ENCODE measurements at places on chromosomes 7 and 10. TPM values are rescaled to one million over a fixed set of nuclear protein-coding genes. Genes with fewer than 3 reads are reported as not detected.

- H3K4me1 ChIP-seq: peaks cover 18% of the 10 kb centered on the region
- no peak overlapping the region for H3K27ac ChIP-seq
- no peaks in the 10 kb centered on the region for H3K27me3 ChIP-seq
- H3K4me3 ChIP-seq: no peak overlapping the region
Observed at GRCh38 chr7:92747041-92747835, 89.1 kb downstream of the CDK6 start.

DNA sequence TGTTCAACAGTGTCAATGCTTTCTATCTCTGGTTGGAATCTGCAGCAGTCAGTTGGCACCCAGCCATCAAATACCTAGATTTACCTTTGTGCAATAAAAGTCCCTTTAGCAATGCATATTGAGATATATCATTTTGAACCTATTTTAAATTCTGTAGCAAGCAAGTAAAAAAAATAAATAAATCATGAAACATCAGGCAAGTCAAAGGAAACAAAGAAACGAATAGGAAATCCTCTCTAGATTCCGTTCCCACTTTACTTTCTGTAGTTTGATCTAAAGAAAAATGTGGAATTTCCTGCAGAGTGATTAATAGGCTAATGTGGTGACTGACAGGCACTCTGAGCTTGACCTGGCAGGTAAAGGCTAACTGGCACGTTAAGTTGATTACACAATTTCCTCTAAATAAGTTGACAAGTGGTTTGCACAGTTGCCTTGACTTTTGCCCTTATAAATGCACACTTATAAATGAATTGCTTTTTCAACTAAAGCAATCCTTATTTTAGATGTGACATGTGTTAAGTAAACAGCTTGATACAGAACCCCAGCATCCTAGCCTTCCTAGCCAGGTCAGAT, 208.1 kb upstream of the TCF7L2 start:
- H3K36me3 ChIP-seq: no peaks in the 10 kb centered on the region
- no peak for DNase-seq
- H3K4me1 ChIP-seq: peaks cover 82% of the 10 kb centered on the region
- peak overlapping the region; percentile 50 for H3K4me3 ChIP-seq

DNA sequence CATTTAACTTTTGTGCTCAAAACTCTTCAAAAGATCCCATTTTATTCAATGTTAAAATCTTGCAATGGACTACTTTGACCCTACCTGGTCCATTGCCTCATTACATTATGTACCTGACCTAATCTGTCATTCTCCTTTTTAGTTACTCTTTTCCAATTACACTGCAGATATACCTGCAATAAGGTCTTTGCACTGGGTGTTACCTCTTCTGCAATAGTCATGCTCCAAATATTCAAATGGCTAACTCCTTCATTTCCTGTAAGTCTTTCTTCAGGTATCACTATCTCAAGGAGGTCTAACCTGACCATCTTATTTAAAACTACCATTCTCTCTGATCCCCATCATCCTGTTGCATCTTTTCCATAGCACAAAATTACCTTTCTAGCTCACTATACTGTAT, 22.3 kb downstream of the SLC13A1 start:
- no peaks in the 10 kb centered on the region for H3K27me3 ChIP-seq
- H3K4me1 ChIP-seq: peaks cover 2% of the 10 kb centered on the region
- DNase-seq: no peak
- no peak overlapping the region for H3K4me3 ChIP-seq

GRCh38 chr7:147605323-147605722, 985.2 kb upstream of the C7orf33 start:
- no peak overlapping the region for H3K27ac ChIP-seq
- no peak for DNase-seq
- no peaks in the 10 kb centered on the region for H3K4me1 ChIP-seq
- H3K4me3 ChIP-seq: no peak overlapping the region

- DNase-seq: no peak
- H3K27ac ChIP-seq: no peak overlapping the region
- no peaks in the 10 kb centered on the region for H3K36me3 ChIP-seq
- H3K4me3 ChIP-seq: no peak overlapping the region
Observed at GRCh38 chr7:46725838-46726237, 804.8 kb upstream of the IGFBP3 start.

DNA sequence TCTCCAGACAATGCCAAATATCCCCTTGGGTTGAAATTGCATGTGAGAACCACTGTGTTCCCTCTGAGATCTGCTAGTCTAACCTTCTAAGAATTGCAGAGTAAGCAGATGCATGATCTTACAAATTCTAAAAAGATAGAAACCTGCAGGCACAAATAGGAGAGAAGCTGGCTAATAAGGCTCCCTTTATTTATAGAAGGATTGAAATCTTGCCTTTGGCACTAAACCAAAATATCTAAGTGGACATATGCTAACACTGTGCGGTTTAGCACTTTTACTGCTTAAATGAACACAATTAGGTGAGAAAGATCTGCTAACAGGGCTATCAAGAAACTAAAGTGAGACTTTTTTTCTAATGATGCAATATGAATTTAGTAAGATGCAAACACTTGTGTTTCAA, 225.5 kb downstream of the DOCK4 start:
- peaks cover 22% of the 10 kb centered on the region for H3K36me3 ChIP-seq
- H3K4me3 ChIP-seq: no peak overlapping the region
- H3K27me3 ChIP-seq: no peaks in the 10 kb centered on the region
- no peak for DNase-seq

GRCh38 chr7:295155-296154, 5.5 kb downstream of the FOXL3 start:
- no peak overlapping the region for H3K27ac ChIP-seq
- H3K4me1 ChIP-seq: peaks cover 2% of the 10 kb centered on the region
- no peaks in the 10 kb centered on the region for H3K36me3 ChIP-seq
- DNase-seq: no peak
- H3K27me3 ChIP-seq: peaks cover 48% of the 10 kb centered on the region
- H3K4me3 ChIP-seq: no peak overlapping the region

GRCh38 chr7:149625947-149626392, 128.4 kb upstream of the ZNF746 start:
- no peak for DNase-seq
- no peak overlapping the region for H3K27ac ChIP-seq
- peak overlapping the region; percentile 84 for H3K4me3 ChIP-seq
- H3K27me3 ChIP-seq: peaks cover 9% of the 10 kb centered on the region
- H3K4me1 ChIP-seq: peaks cover 14% of the 10 kb centered on the region

The BUD31 gene
- 102 TPM for total RNA-seq

The PILRA gene
- 3.9 TPM for total RNA-seq

The TFR2 gene
- 0.62 TPM for total RNA-seq

The ADAM12 gene
- 1.8 TPM for total RNA-seq

The SUMF2 gene
- total RNA-seq: 89.5 TPM

The OR6V1 gene
- total RNA-seq: not detected

The VWA2 gene
- 12.1 TPM for total RNA-seq

The CHST15 gene
- total RNA-seq: 8.1 TPM

The CALCR gene
- not detected for total RNA-seq
